Bronchial epithelial cell (primary cell): ENCODE measurements at places on chromosomes 4 and X. TPM values are rescaled to one million over a fixed set of nuclear protein-coding genes. Genes with fewer than 3 reads are reported as not detected.
A peak's percentile ranks its signal among the peaks of the same experiment; 100 is the strongest.

Gene POLN
- total RNA-seq = 1.4 and 1.6 TPM in 2 replicates

Gene SMIM10
- total RNA-seq = not detected in 2 replicates

Gene ENPEP
- not detected in 2 replicates for total RNA-seq

Gene SMAD1
- 11.1 and 16.6 TPM in 2 replicates for total RNA-seq

Gene AMOT
- total RNA-seq = under 0.01 TPM in 1 of 2 replicates, not detected in the other

Gene BTC
- 1.1 and 2.4 TPM in 2 replicates for total RNA-seq

Gene CCSER1
- total RNA-seq = 6.6 and 10.9 TPM in 2 replicates

Gene DNAJB14
- 32.1 and 32.9 TPM in 2 replicates for total RNA-seq

Gene SYP
- total RNA-seq = under 0.01 TPM in 2 replicates

Gene MAGED1
- 10.2 and 11.6 TPM in 2 replicates for total RNA-seq

Gene PRRG3
- not detected in 2 replicates for total RNA-seq

Gene SHOX
- not detected in 2 replicates for total RNA-seq

Gene UGT2B10
- total RNA-seq = not detected in 2 replicates

Gene PAGE5
- total RNA-seq = not detected in 2 replicates

Gene FRMPD3
- total RNA-seq = not detected in 2 replicates

Gene NAP1L5
- total RNA-seq = 0.26 and 0.77 TPM in 2 replicates

Gene CBLL2
- 0.13 TPM in 1 of 2 replicates, not detected in the other for total RNA-seq

GRCh38 chr4:163651761-163652160 lies 157.3 kb downstream of the TMA16 start:
- no peak for DNase-seq

GRCh38 chrX:70241501-70241900 lies 7.0 kb downstream of the AWAT1 start:
- no peak for DNase-seq

GRCh38 chr4:99437723-99438404 lies 2.7 kb upstream of the ADH7 start:
- DNase-seq = no peak

DNA sequence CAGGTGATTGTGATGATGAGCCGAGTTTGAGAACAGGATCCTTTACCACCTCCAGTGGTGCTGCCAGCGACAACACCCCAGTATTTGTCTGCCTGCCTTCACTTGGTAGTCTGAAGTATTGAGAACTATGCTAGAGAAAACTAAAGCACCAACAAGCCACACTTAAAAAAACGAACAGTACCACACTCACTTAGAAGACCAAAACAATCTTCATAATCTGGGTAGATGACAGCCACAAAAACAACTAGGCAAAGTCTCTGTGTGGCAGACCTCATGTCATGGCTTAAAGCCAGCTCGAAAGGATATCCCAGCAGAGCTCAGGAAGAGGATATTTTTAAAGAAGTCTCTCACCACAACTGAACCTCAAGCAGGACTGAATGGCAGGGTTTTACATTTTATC lies 236.0 kb downstream of the GPC3 start:
- no peak for DNase-seq

DNA sequence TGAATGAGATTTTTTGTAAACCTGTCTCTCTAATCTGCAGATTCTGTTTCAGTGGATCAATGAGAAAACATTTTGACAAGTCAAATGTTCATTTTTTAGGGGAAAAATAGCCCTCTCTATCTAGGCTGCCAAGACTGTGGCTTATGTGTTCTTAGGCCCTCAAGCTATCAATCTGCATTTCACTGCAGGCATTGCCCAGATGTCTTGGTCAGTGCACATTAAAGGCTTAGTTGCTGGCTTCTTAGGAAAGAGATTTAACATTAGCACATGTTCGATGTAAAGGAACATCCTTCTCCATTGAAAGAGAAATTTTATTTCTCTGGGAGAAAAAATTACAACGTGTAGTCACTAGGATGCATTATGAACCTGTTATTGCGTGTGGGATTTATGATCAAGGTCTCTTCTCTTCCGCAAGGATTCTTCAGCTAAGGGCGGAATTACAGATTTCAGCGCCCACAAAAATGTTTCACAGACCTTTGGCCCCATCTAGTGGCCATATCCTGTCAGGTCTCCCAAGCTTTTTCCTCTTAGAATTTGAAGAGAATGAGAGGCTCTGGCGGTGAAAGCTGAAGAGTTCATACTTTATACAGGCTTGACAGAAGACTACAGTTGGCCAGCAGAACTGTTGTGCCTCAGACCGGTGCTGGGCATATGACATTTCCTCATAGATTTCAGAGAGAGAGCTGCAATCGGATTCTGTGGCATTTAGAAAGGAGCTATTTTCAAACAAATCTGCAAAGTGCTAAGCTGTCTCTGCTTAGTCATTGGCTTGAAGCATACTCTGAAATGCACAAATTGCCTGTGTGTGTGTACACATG lies 144.6 kb upstream of the NOCT start:
- peak; percentile 65 for DNase-seq

DNA sequence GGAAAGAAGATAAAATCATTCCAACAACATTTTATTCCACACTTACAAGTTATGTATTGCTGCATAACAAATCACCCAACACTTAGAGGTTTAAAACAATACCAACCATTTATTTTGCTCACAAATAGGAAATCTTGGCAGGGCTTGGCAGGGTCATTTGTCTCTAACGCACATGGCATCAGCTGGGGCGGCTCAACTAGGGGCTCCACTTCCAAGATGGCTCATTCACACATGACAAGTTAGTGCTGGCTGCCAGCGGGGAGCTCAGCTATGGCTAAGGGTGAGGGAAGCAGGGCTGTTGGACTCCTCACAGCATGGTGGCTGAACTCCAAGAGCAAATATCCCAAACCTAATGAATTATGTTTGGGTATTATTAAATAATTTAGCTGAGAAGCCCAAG lies 377.0 kb downstream of the ZNF674 start:
- no peak for DNase-seq

DNA sequence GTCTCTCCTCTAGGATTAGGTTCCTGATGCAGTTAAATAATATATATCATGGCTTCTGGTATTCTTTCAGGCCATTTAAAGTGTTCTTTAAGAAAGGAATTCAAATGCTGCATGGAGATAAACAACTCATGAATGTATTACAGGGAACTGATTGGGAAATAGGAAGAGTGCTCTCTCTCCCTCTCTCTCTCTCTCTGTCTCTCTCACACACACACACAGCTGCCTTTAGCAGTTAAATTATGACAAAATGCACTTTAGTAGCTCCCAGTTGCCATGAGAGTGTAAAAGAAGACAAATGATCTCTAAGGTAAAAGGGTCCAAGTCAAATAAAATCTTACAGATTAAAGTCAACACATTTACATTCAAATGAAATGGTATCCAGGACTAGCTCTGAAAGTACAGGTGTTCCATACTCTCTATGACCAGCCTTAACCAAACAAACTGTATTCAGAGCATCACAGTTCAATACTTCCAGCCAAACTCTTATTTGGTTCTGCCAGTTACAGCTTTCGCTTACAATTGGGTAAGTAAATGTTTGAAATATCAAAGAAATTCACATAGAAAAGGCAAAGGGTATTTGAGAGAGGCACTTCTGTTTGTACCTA lies 94.7 kb upstream of the CXXC4 start:
- DNase-seq = no peak

- DNase-seq = peak; percentile 57
Measured at GRCh38 chr4:11438647-11439046, 10.0 kb upstream of the HS3ST1 start.

DNA sequence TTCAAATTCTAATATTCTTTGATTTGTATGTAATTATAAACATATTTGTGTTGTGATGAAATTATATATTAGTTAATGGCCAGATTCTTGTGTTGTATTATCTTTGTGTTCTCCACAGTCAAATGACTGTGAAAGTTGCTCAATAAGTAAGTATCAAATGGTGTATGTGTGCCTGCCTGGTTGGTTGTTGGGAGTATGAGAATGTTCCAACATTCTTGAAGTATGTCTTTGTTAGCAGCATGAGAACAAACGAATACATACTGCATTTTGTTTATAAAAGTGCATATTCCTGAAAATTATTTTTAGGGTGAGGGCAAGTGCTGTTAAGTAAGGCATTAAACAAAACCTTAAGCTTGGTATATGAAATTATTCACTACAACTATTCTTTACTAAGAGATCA lies 16.2 kb downstream of the ARHGEF38 start:
- peak; percentile 23 for DNase-seq

GRCh38 chr4:187687697-187688096 lies 307.9 kb upstream of the ZFP42 start:
- peak; percentile 10 for DNase-seq

GRCh38 chrX:67614423-67614822 lies 70.6 kb downstream of the AR start:
- DNase-seq = peak; percentile 73

GRCh38 chrX:11412715-11413623 lies 119.8 kb downstream of the AMELX start:
- DNase-seq = no peak

GRCh38 chr4:147943159-147943638 lies 211.3 kb downstream of the ARHGAP10 start:
- no peak for DNase-seq

- no peak for DNase-seq
Measured at GRCh38 chr4:66197451-66197850, 527.2 kb upstream of the EPHA5 start.

DNA sequence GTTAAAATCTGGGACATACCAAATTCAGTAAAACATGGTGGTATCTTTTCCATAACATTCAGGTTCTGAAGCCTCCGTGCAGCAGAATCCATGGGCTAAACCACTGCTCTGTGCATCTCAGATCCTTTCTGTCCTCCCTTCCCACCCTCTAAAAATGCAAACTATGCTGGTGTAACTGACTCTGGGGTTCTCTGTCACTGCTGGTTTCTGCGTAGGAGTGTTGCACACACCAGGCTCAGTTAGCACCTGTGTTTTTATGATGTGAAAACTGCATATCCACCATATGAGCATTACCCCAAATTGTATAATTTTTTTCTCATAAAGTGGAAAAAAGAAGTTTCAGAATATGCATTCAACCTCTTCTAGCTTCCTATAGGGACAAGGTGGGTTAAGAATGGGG lies 22.4 kb upstream of the IL21 start:
- DNase-seq = no peak

DNA sequence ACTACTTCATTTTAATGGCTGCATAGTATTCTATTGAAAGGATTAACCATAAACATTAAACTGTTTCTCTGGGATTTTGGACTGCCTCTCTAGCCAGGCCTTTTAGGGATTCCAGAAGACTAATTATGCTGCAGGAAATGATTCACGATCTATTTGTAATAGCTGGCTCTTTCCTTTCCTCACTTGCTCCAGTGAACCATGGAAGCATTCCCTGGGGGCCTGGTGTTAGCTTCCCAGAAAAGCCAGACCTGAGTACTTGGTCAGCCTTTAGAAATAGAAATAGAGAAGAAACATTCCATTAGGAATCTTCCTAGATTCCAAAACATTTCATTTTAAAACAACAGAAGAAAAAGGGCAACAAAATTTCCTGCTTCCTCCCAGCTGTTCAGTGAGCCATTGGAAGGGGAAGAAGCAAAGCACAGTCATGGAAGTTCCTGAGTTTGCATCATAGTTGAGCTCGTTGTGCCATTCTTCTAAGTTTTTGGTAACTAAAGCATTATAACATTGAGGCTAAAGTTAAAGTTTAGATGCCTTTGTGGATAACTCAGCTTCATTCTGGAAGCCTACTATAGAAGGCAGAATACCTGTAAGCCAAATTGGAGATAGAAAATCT lies 83.5 kb downstream of the NPNT start:
- DNase-seq = peak; percentile 81

GRCh38 chr4:152308951-152309350 lies 226.9 kb downstream of the FBXW7 start:
- DNase-seq = no peak

DNA sequence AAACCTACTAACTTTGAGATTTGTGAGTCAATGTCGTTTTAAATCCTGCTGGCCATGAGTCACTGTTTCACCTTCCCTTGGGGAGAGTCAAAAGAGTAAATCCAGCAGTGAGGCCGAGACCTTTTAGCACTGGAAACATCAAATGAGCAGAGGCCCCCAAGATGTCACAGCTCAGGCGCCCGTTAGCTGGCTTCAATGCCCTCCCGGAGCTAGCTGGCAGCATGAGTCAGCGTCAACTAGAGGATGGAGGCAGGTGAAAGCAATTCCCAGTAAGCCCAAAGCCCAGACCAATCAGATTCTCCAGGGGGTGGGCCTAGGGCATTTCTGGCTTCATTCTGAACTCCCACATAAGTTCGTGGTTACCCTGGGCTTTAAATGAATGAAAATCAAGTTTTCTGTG lies 170.9 kb downstream of the CLCN4 start:
- no peak for DNase-seq

GRCh38 chrX:23365541-23365940 lies 30.9 kb downstream of the PTCHD1 start:
- DNase-seq = no peak

- peak; percentile 82 for DNase-seq
Measured at GRCh38 chr4:153212736-153213135, 8.5 kb downstream of the TRIM2 start.

- peak; percentile 6 for DNase-seq
Measured at GRCh38 chrX:34218063-34218462, 85.9 kb upstream of the FAM47A start.
